Fibroblast of the conjunctiva (primary cell): ENCODE measurements at places on chromosomes 2 and 18.
A peak's percentile ranks its signal among the peaks of the same experiment; 100 is the strongest.

- DNase-seq = no peak
Observed at GRCh38 chr2:9897846-9898245, 53.6 kb upstream of the GRHL1 start.

- peak; percentile 42 for DNase-seq
Observed at GRCh38 chr2:54176577-54176976, 61.2 kb downstream of the ACYP2 start.

DNA sequence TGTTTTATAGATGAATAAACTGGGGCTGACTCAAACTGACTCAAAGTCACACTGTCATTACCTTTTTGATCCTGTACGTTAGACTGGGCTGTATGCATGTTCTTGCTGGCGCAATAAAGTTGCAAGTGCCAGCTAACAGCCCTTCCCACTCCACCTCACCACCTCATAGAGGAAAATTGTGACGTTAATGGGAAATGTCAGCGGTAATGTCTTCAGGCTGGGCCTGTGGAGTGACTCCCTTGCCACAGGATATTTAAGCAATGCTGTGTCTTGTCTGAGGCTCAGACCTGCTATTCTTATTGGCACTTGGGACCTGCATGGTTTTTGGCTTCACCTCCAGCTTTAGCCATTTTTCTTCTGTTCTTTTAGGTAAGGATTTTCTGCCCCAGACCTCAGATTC, 25.2 kb upstream of the CASP10 start:
- no peak for DNase-seq

GRCh38 chr2:52445686-52446085, 1321.9 kb upstream of the CHAC2 start:
- DNase-seq = no peak

- no peak for DNase-seq
Observed at GRCh38 chr18:31631526-31631925, 39.8 kb downstream of the TTR start.

GRCh38 chr18:11992096-11992790, 10.9 kb downstream of the IMPA2 start:
- DNase-seq = no peak
